NCI-H1092 treated with DMSO at 0.1 percent for 48 hours (cell line): ENCODE measurements at places on chromosomes 12 and 14.
A peak's percentile ranks its signal among the peaks of the same experiment; 100 is the strongest.

DNA sequence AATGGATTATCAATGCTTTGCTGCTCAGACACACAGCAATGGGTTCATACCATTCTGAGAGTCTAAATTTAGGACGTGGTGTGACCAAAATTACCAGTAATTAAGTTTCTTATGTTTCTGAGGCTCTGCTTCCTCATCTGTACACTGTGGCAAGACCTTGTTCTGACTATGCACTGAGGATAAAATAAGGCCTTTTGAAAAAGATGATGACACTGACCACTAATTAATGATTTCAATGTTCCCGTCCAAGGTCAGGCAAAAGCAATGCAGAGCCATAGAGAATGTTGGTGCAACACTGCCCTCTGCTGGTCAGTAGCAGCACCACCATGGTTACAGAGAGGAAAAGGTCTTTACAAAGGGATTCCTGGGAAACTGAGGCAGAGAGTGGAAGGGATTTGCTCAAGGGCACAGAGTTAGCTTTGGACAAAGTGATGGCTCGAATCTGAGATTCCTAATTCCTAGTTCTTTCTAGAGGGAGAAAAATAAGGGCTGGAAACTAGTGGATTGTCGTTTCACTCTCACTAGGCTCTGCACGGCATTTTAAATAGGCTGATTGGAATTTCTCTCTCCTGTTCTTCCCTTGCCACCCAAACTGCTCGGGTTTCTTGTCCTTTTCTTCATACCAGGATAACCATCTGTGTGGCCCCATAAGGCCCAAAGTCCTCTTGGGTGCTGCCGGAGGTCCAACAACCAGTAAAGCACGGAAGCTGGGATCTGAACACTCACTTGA lies 22.3 kb upstream of the P2RX7 start:
- peak; percentile 16 for DNase-seq

DNA sequence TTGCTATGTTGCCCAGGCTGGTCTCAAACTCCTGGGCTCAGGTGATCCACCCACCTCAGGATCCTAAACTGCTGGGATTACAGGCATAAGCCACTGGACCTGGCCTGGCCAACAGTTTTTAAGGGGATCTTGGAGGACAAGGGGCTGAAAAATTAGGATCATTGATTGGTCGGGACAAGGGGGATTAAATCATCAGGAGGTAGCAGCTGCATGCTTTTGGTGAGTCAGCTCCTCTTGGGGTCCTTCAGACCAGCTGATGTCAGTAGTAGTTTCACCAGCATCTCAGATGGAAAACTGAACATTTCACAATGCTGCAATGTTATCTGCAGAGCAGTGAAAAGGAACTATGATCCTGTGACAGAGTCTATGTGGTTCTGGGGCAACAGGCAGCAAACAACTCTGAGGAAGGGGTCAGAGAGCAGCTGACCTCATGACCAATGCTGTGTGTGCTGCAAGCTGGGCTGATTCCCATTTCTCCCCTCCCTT lies 6.3 kb downstream of the LRRC74A start:
- no peak for DNase-seq

DNA sequence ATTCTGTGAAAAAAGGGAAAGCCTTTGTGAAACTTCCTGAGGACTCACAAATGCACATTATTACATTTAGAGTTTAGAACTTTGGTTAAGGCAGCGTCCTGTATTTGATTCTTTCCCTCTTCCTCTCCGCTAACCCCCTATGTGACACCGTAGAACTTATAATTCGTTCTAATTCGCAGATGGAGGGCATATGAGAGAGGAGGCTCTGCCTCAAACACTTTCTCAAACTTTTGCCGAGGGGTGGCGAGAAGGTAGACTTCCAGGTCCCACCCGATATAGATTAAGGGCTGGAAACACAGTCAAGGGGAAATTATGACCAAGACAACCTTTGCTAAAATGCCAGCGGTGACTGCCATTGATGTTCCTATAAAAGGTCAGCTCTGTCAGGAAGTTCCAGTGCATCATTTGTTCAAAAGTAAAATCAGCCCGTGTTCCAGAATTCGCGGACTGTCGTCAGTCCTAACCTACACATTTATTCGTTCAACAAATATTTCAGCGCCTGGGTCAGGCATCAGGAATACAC lies 904 bp upstream of the PAPOLA start:
- DNase-seq = no peak

GRCh38 chr14:88154926-88155325 lies 150.0 kb downstream of the GPR65 start:
- no peak for DNase-seq

DNA sequence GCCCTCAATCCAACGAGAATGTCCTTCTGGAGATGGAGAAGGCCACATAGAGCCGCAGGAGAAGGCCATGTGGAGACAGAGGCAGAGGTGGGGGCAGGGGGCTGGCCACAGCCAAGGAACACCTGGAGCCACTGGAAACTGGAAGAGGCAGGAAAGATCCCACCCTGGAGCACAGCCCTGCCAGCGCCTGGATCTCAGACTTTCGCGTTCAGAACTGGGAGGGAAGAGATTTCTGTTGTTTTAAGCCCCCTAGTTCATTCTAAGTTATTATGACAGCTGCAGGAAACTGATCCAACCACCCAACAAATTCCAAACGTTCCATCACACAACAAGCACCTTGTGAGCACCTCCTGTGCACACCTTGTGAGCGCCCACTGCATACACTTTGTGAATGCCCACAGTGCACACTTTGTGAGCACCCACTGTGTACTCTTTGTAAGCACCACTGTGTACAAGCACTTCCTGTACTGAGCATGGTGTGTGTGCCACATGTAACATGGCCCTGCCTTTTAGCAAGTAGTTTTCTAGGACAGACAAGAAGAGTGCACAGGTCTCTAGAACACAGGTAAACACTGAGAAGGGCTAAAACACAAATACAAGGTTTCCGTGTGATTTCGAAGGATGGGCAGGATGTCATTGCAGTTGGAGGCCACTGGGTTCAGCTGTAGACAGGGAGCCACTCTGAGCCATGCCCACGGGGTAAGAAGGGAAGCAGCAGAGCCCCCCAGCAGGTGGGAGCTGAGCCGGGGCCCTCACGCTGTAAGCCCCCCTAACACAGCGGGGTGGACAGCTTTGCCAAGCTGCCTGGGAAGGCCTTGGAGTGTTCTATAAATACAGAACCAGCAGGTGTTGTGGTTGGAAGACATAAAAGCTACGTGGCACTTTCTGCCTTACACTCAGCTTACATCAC lies 15.4 kb downstream of the RIMBP2 start:
- peak; percentile 18 for DNase-seq

DNA sequence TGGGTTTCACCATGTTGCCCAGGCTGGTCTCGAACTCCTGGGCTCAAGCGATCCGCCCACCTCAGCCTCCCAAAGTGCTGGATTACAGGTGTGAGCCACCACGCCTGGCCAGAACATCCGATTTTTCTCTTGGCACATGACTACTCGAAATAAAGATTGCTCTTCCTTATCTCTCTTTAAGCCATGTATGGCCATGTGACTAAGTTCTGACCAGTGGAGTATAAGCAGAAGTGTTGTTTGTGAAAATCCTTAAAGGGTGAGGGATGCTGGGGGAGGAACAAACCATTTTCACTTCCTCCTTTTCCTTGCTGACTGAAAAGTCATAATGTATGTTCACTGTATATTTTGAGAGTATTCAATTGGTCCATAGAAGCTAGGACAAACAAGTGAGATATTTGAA lies 50.7 kb upstream of the ATF7IP start:
- no peak for DNase-seq

DNA sequence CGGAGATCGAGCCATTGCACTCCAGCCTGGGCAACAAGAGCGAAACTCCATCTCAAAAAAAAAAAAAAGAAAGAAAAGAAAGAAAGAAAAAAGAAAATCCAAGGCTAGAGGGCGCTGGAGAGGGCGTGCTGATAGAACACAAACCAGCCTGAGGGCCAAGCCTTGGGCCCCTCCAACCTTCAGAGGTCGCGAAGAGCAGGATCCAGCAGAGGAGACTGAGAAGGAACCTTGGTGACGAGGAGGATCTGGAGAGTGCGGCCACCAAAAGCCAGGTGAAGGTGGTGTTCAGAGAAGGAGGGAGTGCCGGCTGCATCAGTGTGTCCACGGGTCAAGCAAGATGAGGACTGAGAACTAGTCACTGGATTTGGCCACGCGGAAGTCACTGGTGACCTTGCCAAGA lies 4.1 kb upstream of the DYNC1H1 start:
- DNase-seq = no peak

DNA sequence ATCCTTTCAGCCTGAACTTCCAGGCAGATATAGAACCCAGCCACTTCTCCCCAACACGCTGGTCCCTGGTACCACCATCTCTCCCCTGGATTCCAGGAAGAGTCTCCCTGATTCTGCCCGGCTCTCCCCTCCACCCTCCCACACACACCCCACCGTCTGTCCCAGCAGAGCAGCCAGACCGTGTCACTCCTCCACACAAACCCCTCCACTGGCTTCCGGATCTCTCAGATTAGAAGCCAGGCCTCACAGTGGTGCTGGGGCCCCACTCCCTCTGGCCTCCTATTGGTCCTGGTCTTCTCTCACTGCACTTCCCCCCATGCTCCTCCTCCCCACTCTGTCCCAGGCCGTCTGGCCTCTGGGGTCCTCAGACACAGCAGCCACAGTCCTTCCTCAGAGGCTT lies 52.4 kb upstream of the CDKN3 start:
- DNase-seq = no peak

DNA sequence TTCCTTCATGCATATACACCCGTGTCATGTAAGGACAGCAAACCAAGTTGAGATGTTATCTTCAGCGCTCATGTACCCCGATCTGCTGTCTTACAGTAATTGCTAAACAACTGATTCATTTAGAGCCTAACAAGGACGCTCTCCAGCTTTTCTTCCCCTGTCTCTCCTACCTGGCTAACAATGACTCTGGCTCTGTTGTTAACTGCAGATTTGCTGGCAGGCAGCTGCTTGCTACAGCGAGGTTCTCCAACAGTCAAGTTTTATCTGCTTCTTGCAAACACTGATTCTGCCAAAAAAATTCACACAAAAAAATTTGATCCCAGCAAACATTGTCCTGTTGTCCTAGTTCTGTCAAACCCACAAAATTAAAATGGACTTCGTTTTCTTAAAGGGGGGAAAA lies 101.6 kb downstream of the OTX2 start:
- DNase-seq = no peak

DNA sequence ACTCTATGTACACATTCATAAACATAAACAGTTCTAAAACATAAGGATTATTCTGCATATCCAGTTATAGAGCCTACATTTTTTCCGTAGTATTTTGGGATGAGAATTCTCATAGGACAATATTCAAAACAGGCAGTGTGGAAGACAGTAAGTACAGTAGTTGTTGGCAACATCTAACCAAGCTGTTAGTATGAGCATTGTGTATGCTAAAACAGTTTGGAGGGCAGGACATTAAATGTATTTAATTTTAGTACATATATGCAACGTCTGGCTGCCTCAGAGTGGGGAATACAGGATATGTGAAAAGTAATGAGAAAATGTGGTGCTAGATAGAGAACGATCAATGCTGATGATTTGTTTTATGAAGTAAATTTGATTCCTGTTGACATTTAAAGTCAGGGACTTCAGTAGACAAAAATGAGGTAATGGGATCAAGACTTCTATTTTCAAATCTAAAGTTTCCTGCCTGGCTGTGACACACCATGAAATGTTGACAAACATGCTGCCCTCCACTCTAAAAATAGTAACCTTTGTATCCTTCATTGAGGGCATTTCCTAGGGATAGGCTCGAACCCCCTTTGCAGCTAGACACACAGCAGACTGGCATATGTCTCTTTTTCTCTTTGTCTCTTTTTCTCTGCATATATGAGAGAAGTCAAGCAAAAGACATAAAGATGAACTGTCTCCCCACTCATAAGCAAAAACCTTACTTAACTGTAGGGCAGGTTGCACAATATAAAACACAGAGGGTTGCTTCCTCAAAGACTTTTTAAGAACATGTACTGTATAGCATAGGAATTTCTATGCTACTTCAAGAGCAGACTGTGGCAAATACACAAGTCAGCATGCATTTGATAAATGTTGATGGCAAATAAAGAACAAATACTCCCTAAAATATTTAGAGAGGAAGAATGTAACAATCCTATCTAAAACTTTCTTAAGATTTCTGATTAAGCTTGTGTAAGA lies 75.5 kb upstream of the GTF2A1 start:
- no peak for DNase-seq

GRCh38 chr12:31626270-31626995 lies 33.1 kb upstream of the ETFBKMT start:
- DNase-seq = no peak

DNA sequence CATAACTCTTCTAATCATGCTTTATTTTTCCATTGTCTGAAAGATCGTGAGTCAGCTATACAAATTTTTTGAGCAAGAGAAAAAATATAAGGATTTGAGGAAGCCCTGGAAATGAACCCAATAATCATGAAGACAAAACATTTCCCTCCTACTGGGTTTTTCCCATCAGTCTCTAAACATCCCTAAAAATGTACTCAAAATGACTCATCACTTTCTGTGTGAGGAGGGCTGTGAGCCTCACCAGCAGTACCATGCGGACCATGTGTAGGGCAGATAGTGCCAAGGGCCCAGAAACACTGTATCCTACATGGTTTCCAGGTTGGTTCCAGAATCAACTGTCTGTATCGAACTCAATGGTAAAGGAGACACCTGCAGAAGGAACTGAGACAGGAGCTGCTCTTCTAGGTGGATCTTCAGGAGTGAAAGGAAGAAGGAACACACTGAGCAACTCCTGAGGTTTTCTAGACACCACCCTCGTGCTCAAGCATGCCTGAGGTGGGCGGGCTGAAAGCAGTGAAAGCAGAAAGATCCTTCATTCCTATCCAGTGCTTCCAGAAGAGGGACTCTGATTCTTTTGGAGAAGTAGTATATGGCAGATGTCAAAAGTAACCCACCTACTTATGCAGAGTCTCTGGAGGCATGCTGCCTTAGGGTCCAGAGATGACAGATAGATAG lies 48.6 kb upstream of the RHOJ start:
- DNase-seq = no peak

GRCh38 chr14:34063470-34064164 lies 112.7 kb upstream of the EGLN3 start:
- DNase-seq = no peak

- no peak for DNase-seq
Measured at GRCh38 chr12:46126050-46126727, 135.8 kb upstream of the SCAF11 start.

- DNase-seq = no peak
Measured at GRCh38 chr14:22723815-22724214, 42.7 kb upstream of the OXA1L start.
